Natural killer cell treated with Interleukin-12 subunit alpha and Interleukin-12 subunit beta and Interleukin-15 and Interleukin-18, amount 100 ng/mL, for 72 hours (primary cell): ENCODE measurements at places on chromosomes 3 and 15. TPM values are rescaled to one million over a fixed set of nuclear protein-coding genes. Genes with fewer than 3 reads are reported as not detected.

- DNase-seq = no peak
Observed at GRCh38 chr3:42101481-42101880, 10.3 kb downstream of the TRAK1 start.

GRCh38 chr3:132325103-132325606, 7.9 kb downstream of the ACP3 start:
- DNase-seq = no peak

The SEMA6D gene
- not detected for total RNA-seq

GRCh38 chr3:183619624-183620251, 15.7 kb upstream of the KLHL24 start:
- DNase-seq = no peak

DNA sequence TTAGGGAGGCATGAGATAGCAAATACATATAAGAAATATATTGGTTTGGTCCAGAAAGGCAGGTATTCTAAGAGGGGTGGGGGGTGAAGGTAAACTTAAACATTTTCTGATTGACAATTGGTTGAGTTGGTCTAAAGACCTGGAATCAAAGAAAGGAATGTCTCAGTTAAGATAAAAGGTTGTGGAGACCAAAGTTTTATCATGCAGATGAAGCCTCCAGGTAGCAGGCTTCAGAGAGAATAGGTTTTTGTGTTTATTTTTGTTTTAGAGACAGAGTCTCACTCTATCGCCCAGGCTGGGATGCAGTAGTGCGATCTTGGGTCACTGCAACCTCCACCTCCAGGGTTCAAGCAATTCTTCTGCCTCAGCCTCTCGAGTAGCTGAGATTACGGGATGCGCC, 80.5 kb downstream of the NPAP1 start:
- DNase-seq = no peak

GRCh38 chr15:88177451-88177850, 79.1 kb downstream of the NTRK3 start:
- no peak for DNase-seq

The RMDN3 gene
- total RNA-seq = 72.6 TPM

DNA sequence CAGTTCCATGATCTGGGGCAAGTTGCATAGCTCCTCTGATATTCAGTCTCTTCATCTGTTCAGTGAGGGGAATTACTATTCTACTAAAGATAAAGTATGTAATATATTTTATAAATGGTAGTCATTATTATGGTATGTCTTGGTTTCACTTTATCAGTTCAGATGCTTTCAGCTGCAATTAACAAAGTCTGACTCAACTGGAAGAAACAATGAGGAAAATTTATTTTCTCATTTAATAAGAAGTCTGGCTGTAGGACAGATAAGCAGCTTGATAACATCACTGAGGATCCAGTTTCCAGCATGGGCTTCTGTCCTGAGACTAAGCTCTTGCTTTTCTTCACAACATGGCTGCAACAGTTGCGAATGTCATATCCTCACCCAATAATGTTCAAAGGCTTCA, 354.3 kb upstream of the TRIM42 start:
- no peak for DNase-seq

DNA sequence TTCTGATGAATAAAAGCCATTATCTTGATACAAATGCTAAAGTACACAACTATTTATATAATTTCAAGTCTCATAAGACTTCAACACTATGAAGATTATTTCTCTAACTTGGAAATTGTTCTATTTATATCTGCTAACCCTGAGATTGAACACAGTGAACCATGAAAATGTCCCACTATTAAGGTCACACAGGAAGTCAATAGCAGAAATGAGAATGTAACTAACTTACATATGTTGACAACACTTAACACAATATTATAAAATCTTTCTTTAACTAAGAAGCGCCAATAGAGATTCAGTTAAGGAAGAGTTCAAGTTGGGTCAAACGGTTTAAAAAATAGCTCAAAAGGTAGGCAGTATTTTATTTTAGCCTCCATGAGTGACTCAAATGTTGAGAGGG, 551.8 kb upstream of the CBLB start:
- DNase-seq = no peak

GRCh38 chr3:105793040-105793439, 75.8 kb downstream of the CBLB start:
- no peak for DNase-seq

GRCh38 chr3:192887701-192888100, 30.0 kb downstream of the MB21D2 start:
- DNase-seq = no peak

The GALNT15 gene
- not detected for total RNA-seq

The PIGX gene
- 33.6 TPM for total RNA-seq
